Left renal cortex interstitium (tissue), 4 donors: ENCODE measurements at places on chromosomes 5 and 9. TPM values are rescaled to one million over a fixed set of nuclear protein-coding genes. Genes with fewer than 3 reads are reported as not detected.

DNA sequence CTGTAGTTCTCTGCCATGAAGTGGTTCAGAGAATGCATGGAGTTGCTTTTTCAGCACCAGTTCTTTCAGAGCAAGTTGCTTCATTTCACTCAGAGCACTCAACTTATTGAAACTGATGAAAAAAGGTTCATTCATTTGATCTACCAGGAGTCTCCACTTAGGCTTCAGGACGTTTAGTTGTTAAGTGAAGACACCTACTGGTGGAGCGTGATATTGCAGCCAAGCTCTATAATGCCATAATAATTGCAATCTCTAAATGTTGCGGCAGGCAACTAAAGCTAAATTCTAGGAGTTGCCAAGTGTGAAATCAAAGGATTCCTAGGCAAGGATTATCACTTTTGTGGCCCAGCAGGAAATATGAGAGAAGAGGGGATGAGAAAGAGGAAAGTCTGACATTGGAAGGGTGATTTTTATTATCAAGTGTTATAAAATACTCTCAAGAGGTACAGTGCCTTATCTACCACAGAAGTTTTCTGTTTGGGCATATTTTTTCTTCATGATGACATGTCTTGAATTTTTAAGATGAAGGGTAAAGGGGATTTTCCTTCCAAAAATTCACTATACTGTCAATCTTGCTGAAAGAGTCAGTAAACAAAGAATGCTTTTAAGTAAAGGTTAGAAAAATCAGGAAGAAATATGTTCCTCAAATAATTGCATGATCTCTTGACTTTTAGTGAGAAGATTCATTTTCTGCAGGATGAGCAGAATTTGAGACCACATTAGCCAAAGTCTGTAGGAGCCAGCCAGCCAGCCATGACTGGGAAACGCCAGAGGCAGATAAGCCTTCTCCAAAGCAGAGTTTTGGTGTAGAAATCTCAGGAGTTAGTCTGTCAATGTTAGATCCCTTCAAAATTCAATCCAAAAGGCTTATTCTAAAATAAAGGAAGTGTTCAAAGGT, 83.4 kb downstream of the SH3PXD2B start:
- no peak for DNase-seq

GRCh38 chr9:133938753-133939152, 53.4 kb downstream of the VAV2 start:
- no peak for DNase-seq

Gene PCDHB14
- polyA plus RNA-seq = 9.5 TPM

- no peak for DNase-seq
Measured at GRCh38 chr9:135804581-135805421, 102.5 kb downstream of the CAMSAP1 start.

GRCh38 chr5:35819026-35819425, 37.7 kb upstream of the IL7R start:
- DNase-seq = no peak

GRCh38 chr5:997001-997474, 11.6 kb upstream of the NKD2 start:
- no peak for DNase-seq

DNA sequence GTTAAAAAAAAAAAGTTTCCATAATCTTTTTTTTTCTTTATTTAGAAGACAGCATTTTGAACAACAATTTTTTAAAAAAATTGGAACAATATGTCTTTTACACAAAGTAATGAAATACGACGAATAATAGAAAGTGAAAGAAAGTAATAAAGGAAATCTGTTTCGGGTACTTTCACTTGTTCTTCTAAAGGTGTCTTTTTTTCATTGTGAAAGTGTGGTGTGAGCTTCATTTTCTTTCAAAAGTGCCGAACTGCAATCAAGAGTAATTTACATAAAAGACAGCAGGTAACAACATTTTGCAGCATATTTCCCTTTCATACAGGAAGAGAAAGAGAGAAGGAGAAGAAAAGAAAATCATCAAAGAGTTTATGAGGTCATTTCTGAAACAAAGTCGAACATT, 159.7 kb upstream of the CDH12 start:
- DNase-seq = no peak

Gene PCDHAC1
- polyA plus RNA-seq = 0.03 TPM
